Pancreas (tissue), 10 donors: ENCODE measurements at places on chromosomes 11 and 22. TPM values are rescaled to one million over a fixed set of nuclear protein-coding genes. Genes with fewer than 3 reads are reported as not detected.

GRCh38 chr11:90288212-90288821 is 65.5 kb upstream of the CHORDC1 start:
- DNase-seq: no peak

DNA sequence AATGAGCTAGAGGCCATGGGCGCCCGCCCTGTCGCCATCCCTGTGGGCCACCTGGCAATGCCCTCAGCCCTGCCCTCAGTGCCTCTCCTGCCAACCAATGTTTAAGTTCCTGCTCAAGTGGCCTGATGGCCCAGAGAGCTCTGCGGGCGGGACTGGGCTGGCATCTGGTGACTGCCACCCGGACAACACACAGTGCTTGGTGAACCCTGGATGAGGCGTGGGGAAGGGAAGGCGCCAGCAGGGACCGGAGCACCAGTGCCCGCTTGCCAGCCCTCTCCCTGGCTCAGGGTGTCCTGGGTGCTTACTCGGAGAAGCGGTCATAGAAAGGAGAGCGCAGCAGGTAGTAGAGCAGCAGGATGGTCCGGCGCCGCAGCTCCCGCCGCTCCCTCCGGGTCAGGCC is 4.2 kb downstream of the PEX16 start:
- no peak for DNase-seq

The CLMP gene
- 0.98 TPM for total RNA-seq

GRCh38 chr11:93849751-93850593 is 446 bp downstream of the VSTM5 start:
- peak; percentile 29 for DNase-seq

GRCh38 chr11:130429120-130429681 is 792 bp upstream of the ADAMTS8 start:
- DNase-seq: no peak

DNA sequence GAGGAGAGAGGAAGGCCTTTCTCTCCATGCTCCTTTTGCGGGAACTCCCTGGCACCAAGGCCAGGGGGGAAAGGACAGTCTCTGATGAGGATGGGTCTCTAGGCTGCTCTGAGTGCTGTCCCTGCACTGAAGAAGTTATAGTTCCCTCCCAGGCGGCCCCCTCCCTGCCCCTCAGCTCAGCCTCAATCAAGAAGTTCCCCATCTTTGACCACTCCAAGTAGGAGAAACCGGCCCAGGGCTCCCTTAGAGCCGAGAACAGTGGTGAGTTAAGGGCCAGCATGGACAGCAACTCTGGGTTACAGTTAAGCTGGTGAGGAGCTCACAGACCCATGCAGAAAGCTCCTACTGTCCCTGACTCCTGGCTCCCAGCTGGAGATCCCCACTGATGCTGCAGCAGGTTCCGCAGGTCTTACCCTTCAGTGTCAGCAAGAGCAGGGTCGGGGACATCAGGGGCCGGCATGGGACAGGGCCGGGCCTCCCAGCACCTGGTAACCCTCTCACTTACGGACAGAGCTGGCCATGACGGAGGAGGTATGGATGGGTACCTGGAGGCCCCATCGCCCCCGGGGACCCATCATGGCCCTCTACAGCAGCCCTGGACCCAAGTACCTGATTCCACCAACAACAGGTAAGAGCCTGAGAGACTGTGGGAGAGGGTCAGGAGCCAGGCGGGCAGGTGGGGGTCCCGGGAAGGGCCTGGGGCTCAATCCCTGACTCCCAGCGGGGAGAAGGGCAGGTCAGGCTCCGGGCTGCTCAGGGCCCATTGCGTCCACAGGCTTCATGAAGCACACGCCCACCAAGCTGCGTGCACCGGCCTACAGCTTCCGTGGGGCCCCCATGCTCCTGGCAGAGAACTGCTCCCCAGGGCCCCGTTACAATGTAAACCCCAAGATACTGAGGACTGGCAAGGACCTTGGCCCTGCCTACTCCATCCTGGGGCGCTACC is 4.2 kb downstream of the SCGB1C1 start:
- no peak for DNase-seq

DNA sequence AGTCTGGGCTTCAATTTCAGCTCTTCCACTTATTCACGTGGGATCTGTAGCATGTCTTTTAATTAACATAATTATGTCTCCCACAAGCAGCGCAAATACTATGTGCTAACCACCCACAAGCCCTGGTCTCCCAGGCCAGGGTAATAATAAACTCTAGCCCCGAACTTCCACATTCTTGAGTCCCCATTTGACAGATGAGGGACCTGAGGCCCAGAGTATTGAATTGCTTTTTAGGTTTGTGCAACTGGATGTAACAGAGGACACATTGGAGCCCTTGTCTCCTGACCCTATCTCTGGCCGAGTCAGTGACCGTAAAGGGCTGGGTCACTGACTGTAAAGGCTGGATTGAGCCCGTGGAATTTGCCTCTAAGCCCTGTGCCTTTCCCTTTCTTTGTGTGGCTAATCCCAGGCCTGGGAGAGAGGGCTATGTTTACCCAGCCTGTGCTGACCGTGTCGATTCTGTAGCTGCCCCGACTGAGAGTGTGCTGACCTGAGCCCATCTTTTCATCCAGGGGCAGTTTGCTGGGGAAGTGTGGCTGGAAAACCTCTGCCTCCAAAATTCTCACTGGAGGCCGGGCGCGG is 3.9 kb downstream of the CRYBB2 start:
- DNase-seq: no peak

The CBLIF gene
- 2.1 TPM for total RNA-seq

The P2RY6 gene
- not detected for total RNA-seq

The GAL3ST3 gene
- 0.58 TPM for total RNA-seq

The APLNR gene
- 0.41 TPM for total RNA-seq

- DNase-seq: no peak
Observed at GRCh38 chr11:66326261-66327111, 9.6 kb upstream of the CD248 start.

The MFNG gene
- total RNA-seq: 3.3 TPM

DNA sequence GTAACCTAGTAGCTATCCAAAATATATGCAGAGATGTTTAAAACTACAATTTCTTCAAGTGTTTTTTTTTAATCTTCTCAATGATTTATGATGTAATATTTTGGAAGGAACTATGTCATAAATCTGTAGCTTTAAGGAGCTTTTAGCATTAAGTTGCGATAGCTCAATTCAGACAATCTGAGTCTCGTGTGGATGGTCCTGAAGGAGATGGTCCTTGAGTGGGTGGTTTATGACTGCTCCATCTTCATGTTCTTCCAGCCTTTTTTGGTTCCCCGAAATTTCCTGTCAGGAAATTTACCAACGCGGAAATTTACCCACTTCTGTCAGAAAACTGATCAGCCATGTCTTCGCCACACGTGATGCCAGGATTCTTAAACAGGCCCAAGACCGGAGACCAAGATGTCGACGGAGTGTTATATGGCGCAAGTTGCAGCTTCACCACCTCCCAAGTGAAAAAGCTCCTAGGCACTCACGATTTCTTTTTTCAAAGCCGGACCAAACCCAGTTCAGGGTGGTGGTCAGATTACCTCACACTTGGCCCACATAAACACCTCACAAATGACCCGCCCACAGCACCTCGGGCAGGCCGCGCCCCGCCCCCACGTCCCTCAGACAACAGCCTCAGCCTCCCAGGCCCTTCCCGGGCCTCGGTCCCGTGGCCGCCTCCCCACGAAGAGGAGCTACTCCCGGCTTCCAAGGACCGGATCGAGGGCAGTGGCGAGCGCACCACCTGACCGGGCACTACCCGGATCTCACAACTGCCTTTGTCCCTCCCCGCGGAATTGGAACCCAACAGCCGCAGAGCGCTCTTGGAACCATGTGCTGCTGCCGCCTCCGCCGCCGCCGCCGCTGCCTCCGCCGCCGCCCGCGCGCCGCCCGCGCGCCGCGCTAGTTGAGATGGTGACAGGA is at the start of gene MORC2:
Gene MORC2, minus strand, starts transcription at position 760 of the 909 bp plus-strand sequence. CDS start 885 bp downstream, outside the sequence.
- DNase-seq: peak; percentile 71

GRCh38 chr11:70210051-70210501 is 7.0 kb downstream of the FADD start:
- DNase-seq: no peak
